Stimulated activated CD4-positive, alpha-beta T cell treated with anti-CD3 and anti-CD28 coated beads, Interleukin-1b, Interleukin-23, amount 100 ng/mL, for 1 hour (primary cell): ENCODE measurements at places on chromosomes 5 and 9.

- DNase-seq: no peak
These were observed 11.8 kb downstream of the DBH start for GRCh38 chr9:133647765-133648469.

DNA sequence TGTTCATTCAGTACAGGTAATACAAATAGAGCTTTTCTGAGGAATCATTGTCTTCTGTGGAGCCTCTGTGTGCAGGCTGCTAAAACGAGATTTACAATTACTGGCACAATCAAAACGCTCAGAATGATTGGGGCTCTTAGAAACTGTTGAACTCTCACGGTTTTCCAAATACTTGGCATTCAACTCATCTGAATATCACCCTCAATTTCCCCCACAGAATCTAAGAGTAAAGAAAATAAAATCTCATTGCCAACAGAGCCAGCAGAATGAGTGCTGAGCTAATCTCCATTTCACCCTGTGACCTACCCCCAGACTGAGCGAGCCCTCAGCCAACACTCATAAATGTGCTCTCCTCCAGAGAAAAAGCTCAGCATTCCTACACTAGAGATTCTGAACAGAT lies 35.3 kb upstream of the TMED7 start:
- DNase-seq: no peak

GRCh38 chr5:39455645-39456044 lies 30.9 kb upstream of the DAB2 start:
- DNase-seq: no peak

DNA sequence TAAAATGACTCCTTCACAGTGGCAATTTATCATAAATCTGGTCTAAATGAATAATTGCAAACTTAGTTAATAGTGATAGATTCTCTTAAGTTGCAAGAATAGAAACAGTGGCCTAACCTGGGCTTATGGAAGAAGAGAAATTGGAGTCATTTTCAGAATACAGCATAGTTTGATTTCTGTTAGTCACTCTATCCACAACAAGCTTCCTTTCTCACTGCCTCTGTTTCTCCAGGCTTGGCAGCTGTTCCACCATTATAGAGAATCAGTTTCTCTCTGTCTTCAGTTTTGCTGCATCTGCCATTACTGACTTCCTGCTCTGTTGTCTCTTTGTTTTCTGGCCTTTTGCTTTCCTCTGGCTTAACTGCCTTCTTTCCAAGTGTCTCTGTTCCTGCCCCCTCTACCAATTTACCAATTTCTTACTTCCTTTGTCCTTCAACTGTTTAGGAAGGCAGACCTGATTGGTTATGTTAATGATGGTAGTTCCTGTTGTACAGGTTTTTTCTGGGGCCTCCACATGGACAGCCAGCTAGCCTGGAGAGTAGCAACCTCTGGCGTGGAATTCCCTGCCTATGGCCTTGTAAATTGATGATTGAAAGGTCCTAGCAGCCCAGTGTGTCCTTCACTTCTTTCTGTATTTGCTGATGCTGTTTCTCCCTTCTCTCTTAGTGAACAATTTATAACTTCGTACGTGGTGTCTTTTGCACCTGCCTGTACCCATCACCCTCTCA lies 75.9 kb upstream of the RASGRF2 start:
- no peak for DNase-seq

GRCh38 chr5:153896701-153897100 lies 142.0 kb downstream of the FAM114A2 start:
- no peak for DNase-seq

DNA sequence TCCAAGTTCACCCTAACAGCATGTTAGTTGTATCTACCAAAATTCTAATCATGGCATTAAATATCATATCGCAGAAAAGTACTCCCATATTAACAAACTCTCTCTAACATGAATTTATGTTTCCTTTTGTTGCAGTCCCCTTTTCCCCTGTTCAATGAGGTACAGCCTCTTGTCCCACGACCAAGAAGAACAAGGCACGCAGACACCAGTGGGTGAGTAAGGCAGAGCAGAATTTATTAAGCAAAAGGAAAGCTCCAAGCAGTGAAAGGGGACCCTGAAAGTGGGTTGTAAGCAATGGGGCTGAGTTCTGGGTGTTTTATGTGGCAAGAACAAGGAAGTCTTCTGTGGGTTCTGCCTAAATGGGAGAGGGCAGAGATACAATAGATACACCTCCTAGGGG lies 183.5 kb downstream of the LURAP1L start:
- no peak for DNase-seq
